ENCODE measurements at places on chromosomes 2 and 18.

DNA sequence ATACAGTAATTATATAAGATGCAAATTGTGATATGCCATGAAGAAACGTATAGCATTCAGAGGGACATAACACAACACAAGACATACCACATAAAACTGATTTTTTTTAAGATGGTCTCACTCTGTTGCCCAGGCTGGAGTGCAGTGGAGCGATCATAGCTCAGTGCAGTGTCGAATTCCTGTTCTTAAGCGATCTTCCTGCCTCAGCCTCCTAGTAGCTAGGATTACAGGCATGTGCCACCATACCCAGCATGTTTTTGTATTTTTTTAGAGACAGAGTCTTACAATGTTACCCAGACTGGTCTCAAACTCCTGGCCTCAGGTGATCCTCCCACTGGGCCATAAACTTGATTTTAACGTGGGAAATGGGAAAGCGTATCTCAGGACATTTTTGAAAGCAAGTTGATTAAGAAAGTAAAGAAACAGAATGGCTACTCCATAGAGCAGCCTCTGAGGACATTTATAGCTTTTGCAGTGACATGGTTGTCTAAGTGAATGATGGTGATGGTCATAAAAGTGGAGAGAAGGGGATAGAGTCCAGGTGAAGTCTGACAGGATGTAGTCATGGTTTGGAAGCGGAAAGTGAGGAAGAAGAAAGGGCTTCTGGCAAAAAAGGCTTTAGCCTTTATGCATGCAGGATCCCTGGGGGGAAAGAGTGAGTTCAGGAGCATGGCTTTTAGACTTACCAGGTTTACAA, 2.4 kb downstream of the TSGA10 start:
- no peak for DNase-seq

DNA sequence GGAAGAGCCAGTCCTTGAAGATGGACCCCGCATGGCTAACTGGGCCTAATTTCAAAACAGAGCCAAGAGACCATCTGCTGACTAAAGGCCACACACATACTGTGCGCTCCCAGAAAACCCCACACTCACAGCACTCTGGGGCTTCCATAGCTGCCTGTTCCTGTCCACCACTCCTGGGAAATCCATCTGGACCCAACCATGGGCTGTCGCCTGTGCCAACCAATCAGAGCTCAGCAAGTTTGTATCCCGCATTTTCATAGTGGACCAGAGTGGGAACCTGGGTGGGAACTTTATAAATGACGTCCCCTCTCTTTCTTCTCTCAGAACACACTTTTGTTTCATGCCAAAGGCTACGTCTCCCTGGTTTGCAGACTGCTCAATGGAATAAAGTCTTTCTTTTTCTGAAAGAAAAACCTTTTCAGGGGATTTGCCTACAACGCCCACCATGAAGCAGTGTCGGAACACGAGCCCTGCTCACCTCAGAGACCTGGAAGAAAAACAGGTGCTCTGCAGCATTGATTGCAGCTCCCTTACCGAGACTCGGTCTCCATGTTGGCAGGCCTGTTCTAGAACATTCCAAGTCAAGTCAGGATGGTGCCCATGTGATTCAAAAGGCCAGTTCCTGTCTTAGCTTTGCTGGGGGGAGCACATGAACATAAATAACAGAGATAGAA, 137.2 kb upstream of the GPC1 start:
- DNase-seq, result no peak

DNA sequence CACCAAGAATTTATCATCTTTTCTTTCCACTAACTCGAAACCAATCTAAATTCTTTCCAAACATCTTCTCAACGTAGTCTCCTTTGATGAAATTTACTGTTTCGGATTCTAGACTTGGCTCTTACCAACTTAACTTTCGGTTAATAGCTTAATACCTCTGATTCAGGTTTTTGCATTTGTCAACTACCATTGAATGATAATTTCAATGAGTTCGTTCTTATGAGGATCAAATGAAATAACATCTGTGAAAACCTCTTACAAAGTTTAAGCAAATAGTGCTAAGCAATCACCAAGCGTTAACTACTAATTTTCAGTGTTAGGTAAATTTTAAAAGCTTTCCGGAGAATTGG, 593 bp upstream of the NRBP1 start:
- no peak for DNase-seq

DNA sequence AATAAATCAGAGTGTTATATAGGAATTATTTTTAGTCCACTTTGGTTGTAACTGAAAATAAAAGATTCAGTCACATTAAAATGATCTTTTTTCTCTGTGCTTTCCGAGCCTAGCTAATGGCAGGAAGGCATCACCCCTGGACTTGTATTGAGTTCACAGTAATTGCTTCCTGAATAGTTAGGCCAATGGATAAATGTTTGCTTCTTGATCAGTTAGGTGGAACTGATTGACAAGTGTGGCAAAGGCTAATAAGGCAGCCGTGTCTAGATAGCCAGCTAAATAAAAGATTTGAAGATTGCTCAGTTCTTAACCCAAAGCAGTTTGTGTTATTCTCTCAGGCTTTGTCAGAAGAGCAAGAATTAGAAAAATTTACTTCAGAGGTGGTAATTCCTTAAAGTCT, 20.8 kb downstream of the FAM171B start:
- no peak for DNase-seq

DNA sequence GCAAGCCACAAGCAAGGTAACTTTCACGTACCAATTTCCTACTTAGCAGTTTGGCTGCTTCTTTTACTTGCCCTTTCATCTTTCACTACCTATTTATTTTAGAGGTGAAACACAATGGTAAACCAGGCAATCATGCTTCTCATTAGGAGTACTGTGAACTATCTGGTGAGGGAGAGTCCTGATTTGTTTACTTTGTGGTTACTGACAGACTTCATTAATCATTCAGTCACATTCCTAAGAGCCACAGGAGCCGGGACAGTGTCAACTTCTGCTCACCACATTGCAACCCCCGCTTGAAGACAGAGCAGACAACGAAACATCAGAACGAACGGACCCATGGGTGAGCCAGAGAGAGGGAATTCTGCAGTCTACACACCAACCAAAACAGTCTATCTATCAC, 28.8 kb downstream of the TUBB6 start:
- no peak for DNase-seq

GRCh38 chr18:12973562-12974213, 17.5 kb upstream of the CEP192 start:
- no peak for DNase-seq

- no peak for DNase-seq
Measured at GRCh38 chr2:13413989-13414388, 697.3 kb downstream of the TRIB2 start.

- DNase-seq, result no peak
Measured at GRCh38 chr18:21452276-21452780, 148.2 kb downstream of the ESCO1 start.

GRCh38 chr2:11026286-11026921, 114.7 kb downstream of the KCNF1 start:
- DNase-seq, result no peak

DNA sequence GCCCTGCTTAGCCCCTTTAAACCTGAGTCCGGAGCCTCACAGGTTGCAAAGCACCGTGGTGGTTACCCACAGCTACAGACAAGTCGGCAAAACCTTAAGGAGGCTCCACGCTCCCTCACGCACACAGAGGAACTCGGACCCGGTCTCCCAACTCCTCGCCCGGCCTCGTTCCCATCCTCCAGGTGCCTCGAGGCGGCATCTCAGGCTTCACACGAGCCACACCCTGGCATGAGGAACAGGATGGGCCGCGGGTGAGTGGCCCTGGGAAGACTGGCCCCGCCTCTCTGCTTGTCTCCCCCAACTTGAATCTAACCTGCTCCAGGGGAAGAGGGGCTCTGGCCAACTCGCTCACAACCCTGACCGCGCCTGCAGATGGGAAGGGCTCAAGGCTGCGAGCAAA, 97.4 kb downstream of the EIPR1 start:
- DNase-seq, result no peak

- no peak for DNase-seq
Measured at GRCh38 chr2:192578780-192579179, 384.0 kb upstream of the TMEFF2 start.

DNA sequence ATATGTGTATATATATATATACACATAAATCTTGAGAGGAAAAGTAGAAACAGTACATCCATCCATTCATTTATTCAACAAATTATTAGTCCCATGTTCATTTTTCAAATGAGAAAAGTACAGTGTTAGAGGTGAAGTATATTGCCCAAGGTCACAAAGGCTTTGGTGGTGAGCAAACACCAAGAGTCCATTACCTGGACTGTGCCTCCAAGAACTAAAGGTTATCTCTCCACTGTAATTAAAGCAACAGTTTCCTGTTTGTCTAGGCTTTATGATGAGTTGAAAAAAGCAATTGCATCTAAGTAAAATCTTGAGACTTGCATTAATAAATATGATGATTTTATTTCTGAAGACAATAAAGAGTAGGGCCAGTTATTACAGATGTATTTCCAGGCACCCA, 44.7 kb upstream of the EPB41L3 start:
- no peak for DNase-seq

GRCh38 chr2:188291142-188291616, 495 bp upstream of the GULP1 start:
- DNase-seq, result no peak

DNA sequence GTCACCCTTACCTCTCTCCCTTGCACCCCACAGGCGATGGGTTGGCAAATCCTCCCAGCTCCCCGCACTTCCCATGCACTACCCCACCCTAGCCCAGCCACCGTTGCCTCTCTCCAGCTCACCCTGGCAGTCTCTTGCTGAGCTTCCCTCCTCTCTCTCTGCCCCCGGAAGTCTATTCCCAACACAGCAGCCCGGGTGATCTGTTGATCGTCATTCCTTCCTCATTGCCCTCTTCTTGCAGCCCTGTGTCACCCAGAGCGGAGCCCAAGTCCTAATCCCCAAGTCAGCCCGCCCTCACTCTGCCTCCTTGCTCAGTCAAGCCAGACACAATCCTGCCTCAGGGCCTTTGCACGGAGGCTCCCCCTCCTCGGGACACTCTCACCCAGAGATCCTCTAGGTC, 55.2 kb downstream of the CIB4 start:
- DNase-seq, result peak; percentile 68

DNA sequence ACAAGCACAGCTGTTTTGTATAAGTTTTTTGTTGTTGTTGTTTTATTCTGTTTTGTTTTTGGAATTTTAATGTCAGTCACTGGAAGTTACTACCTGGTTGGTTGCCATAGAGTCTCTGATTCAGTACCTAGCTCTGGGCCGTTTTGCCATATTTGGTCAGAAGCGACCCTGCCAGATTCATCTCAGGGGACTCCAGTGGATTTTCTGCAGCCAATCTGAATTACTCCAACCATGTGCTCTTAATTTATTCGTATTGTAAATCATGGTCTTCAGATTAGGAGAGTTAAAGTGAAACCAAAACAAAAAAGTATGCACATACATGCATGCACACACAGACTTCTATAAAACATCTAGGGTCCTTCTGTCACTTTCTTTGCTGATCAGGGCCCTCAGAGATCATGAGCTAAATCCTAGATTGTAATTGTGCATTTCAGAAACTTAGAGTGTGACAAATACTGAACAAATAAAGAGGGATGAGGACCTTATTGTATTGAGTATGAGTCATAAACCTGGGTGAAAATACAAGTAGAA, 317.4 kb upstream of the UBE2E3 start:
- no peak for DNase-seq

- DNase-seq, result no peak
Measured at GRCh38 chr2:85578243-85579180, 1.1 kb downstream of the VAMP8 start.

DNA sequence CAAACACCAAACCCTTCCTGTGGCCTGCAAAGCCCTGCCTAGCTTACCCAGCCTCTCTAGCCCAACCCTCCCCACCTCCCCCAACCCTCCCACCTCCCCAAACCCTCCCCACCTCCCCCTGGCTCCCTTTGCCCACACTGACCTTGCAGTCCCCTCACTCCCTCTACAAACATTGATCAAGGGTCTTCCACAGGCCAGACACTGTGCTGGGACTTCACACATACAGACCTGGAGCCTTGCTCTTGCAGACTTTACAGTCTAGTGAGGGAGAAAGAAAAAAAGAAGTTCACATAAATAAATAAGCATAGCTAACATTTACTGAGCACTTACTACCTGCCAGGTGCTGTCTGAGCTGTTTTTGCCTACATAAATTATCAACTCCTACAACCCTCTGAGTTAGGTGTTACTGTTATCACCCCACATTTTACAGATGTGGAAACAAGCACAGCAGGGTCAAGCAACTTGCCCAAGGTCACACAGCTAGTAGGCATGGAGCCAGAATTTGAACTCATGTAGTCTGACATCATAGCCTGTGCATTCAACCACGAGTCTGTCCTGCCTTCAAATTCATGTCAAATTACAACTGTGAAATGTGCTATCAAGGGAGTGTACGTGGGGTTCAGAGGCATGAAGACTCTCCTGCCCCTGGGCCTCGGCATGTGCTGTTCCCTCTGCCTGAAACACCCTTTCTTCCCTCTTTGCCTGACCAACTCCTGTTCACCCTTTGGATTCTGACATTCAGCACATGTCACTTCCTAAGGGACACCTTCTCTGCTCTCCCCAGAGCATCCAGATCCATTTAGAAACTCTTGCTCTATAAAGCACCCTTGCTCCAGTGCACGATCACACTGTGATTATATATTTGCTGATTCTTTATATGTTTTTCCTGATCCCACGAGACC, 209.9 kb downstream of the TNS1 start:
- no peak for DNase-seq

GRCh38 chr2:118854507-118855345, 7.3 kb upstream of the EN1 start:
- no peak for DNase-seq

GRCh38 chr2:173862612-173863217, 102.5 kb downstream of the SP3 start:
- no peak for DNase-seq

- DNase-seq, result no peak
Measured at GRCh38 chr2:59150217-59150849, 909.2 kb upstream of the FANCL start.

DNA sequence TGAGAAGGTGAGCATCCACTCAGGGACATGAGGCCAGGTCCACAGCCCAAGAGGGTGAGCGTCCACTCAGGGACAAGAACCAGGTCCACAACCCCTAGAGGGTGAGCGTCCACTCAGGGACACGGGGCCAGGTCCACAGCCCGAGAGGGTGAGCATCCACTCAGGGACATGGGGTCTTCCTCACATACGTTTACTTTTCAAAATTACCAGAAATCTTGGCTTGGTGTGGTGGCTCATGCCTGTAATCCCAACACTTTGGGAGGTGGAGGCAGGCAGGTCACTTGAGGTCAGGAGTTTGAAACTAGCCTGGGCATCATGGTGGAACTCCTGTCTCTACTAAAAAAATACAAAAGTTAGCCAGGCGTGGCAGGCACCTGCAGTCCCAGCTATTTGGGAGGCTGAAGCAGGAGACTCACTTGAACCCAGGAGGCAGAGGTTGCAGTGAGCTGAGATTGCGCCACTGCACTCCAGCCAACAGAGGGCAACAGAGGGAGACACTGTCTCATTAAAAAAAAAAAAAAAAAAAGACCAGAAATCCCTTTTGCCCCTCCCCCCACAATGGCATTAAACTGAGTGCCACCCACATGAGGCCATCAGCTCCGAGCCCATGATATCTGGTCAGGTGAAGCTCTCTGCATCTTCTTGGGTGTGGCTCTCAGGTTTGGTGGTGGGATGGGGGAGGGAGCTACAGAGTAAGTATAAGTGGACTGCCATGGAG, 9.0 kb upstream of the MBP start:
- DNase-seq, result no peak

GRCh38 chr18:59867337-59868104, 32.3 kb upstream of the PMAIP1 start:
- no peak for DNase-seq
